ENCODE measurements at places on chromosomes 16 and 17.

- no peak for DNase-seq
These were observed 114.9 kb upstream of the TBX2 start for GRCh38 chr17:61284746-61285145.

GRCh38 chr16:85911251-85911930, 12.4 kb downstream of the IRF8 start:
- no peak for DNase-seq

- no peak for DNase-seq
These were observed 23.7 kb upstream of the HLF start for GRCh38 chr17:55241097-55241496.

DNA sequence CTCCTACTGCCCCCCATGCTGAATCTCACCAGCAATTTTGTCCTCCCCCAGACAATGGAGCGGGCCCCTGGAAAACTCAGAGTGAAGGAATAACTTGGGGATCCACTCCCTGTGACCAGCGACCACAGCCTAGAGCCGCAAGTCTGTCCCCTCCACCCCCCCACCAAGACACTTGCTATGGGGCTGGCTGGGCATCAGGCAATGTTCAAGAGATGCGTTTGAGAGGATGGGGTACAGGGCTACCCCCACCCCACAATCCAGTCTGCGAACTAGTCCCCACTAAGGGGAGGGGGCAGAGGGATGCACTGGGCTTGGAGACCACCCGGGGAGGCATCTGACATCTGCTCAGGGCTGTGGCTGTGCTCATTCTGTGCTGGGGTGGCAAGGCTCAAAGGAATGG, 2.4 kb downstream of the PPL start:
- no peak for DNase-seq

GRCh38 chr16:81838794-81839193, 59.7 kb downstream of the PLCG2 start:
- DNase-seq = no peak

- DNase-seq = no peak
These were observed 814 bp upstream of the RUNDC3A start for GRCh38 chr17:44307387-44308186.

DNA sequence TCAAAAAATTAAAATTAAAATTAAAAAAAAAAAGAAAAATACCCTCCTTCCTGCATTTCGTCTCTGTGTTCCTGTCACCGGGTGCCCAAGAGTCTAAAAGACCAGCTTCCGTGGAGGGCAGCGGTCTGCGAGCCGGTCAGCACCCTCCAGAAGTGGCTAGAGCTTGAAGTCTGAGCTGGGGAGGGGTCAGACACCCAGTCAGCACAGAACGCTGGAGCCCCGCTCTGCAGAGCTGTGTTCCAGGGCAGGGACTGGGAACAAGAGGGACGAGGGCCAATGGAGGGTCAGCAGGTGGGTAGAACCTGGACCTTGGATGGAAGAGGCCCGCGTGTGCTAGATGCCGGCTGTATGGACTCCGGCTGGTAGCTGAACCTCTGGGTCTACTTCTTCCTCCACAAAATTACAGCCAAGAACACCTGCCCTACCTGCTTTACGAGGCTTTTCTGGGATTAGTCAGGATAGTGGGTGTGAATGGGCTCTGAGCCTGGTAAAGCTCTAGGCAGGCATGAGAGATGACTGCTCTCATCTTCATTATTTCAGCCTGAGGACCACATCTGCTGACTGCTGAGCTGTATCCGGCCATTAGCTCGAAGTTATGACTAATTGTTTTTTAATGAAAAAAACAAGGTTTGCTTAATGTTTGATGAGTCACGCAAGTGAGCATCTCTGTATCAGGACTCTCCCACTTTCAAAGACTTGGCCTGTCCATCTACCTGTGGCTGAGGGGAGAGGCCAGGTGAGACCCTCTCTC, 5.9 kb downstream of the TRPV1 start:
- no peak for DNase-seq

DNA sequence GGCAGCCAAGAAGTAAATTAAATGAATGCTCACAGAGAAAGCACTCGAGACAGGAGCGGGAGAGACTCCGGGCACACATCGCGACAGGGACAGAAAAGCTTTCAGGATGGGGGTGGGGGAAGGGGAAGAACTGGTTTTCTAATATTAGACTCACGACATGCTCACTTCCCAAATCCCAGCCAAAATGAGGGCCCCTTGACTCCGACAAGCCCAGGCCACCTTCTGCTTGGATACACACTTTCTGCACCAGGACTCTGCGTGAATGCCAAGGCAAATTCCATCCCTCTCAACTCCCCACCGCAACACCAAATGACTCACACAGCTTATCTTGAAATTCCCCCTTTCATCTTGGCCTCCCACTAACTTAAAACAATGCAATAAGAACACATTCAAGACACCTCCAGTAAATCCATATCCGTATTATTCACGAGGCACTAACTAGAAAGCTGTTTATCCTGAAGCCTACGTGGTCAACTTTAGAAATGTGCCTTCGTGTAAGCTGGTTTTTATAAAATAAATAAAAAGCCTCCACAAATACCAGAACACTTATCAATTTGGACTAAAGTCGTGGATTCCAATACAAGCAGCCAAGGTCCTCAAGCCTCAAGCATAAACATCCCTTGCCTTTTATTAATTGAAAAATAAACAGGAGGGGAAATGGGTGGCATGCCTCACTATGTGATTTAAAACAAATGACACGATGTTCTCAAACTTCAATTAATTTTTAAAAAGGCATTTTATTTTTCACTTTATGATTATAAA, 46.1 kb downstream of the NXN start:
- no peak for DNase-seq

DNA sequence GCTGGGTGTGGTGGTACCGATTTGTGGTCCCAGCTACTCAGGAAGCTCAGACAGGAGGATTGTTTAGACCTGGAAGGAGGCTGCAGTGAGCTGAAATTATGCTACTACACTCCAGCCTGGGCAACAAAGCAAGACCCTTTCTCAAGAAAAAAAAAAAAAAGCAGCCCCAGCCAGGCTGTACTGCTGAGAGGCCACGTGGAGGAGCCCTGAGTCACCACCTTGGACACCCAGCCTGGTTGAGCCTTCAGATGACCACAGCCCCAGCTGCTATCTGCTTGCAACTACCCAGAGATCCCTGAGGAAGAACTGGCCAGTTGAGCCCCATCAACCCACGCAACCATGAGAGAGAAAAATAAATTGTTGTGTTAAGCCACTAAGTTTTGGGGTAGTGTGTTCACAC, 23.6 kb upstream of the GPRC5C start:
- DNase-seq = no peak

DNA sequence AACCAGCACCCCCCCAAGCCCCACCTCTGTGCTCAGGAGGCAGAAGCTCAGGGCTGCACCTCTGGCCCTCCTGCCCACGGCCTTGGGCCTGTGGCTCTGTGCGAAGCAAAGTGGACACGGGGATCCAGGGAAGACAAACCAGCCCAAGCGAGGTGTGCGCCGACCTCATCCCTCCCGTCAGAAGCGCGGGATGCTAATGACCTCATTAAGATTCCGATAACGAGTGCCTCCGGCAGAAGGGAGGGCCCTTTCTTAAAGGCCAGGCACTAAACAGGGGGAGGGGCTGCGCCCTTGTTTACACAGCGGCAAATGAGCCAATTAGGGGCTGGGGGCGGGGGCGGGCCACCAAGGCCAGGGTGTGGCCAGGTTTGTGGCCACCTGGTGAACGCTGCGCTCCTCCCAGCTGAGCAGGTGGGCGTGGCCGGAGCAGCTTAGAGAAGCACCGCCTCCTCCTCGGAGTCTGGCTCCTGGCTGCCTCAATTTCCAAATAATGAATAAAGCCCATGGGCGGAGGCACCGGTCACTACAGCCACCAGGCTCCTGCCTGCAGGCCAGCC, 3.2 kb downstream of the CBX4 start:
- DNase-seq = no peak

- DNase-seq = no peak
These were observed 23.8 kb upstream of the DOC2B start for GRCh38 chr17:205148-205669.

GRCh38 chr17:73987845-73988509, 215.5 kb upstream of the RPL38 start:
- DNase-seq = no peak

- peak; percentile 33 for DNase-seq
These were observed 46.9 kb upstream of the CBFA2T3 start for GRCh38 chr16:89023621-89024511.

DNA sequence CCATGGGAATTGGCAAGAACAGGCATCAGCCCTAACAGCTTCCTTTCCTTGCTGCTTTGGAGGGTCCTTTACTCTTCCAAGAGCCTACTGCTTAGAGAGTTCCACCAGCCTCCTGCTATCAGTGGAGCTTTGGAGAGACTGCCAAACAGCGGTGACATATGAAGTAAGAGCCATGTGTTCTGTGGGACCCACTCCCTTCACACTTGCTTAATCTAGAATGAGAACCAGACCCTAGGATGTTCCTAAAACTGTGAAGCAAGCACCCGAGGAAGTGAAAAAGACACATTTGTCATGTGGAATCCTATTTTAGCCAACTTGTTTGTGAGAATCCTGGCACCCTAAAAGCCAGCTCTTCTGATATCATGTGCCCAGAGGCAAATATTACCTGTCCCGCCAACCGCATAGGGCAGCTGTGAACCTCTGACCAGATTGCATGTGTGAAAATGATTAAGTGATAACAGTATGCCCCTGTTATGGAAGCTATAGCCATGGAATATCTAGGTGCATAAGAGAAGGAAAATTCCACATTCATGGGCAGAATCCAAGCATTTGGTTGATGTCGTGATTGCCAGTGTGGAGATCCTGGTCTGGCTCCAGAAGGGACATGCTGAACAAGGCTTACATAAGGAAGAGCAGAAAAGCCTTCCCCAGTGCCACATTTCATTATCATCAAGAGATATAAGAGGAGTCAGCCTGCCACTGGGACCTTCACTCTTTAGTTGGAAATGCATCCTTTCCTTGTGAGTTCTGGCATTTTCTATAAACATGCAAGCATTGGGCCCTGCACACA, 18.7 kb downstream of the RCVRN start:
- no peak for DNase-seq

GRCh38 chr17:2946144-2946543, 117.3 kb downstream of the OR1D5 start:
- DNase-seq = no peak

GRCh38 chr16:28478506-28479180, 6.5 kb upstream of the NPIPB7 start:
- DNase-seq = no peak

DNA sequence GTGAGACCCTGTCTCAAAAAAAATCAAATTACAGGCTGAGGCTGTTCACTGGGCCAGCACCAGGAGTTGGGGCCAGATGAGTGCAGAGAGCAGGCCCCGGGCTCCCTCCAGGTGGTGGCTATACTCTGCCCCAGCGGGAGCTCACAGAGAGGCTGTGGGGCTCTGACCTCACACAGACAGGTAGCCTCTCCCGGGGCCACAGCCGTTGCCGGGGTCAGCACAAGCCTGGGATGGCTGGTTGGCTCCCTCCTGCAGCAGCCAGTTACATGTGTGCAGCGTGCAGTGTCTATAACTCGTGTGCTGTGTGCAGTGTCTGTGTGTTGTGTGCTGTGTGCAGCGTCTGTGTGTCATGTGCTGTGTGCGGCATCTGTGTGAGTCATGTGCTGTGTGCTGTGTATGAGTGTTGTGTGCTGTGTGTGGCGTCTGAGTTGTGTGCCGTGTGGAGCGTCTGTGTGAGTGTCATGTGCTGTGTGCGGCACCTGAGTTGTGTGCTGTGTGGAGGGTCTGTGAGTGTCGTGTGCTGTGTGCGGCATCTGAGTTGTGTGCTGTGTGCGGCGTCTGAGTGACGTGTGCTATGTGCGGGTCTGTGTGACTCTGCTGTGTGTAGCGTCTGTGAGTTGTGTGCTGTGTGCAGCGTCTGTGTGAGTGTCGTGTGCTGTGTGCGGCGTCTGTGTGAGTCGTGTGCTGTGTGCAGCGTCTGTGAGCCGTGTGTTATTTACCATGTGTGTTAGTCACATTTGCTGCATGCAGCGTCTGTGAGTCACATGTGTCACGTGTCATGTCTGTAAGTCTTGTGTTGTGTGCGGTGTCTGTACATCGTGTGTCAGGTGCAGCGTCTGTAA, 20.9 kb downstream of the MAPK8IP3 start:
- no peak for DNase-seq

- DNase-seq = no peak
These were observed 12.1 kb downstream of the RFWD3 start for GRCh38 chr16:74654536-74655050.

DNA sequence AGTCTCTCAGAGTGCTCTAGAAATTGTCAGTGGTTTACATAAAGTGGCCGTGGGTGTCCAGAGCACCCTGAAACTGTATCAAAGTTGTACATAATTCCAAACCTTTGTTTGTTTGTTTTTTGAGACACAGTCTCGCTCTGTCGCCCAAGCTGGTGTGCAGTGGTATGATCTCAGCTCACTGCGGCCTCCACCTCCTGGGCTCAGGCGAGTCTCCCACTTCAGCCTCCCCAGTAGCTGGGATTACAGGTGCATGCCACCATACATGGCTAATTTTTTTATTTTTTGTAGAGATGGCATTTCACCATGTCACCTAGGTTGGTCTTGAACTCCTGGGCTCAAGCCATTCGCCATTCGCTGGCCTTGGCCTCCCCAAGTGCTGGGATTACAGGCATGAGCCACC, 24.3 kb upstream of the ADGRG1 start:
- no peak for DNase-seq

GRCh38 chr16:83458612-83459011, 349.2 kb upstream of the HSBP1 start:
- DNase-seq = no peak

DNA sequence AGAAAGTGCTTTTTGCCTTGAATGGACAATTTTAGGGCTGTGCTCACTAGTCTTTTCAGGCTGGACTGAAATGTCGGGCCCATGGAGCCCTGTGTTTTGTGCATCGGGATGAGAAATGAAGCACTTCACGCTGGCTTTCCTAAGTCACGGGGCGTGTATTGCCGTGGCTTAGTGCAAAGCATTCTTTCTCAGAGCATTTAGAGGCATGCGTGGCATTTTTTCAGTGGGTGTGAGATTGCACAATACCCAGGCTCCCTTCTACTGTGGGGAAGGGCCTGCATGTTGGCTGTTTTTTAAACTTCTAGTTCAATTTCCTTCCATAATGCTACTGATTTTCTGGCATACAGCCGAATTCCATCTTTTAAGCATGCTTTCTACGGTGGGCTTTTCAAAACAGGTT, 12.6 kb upstream of the POLR3E start:
- no peak for DNase-seq

DNA sequence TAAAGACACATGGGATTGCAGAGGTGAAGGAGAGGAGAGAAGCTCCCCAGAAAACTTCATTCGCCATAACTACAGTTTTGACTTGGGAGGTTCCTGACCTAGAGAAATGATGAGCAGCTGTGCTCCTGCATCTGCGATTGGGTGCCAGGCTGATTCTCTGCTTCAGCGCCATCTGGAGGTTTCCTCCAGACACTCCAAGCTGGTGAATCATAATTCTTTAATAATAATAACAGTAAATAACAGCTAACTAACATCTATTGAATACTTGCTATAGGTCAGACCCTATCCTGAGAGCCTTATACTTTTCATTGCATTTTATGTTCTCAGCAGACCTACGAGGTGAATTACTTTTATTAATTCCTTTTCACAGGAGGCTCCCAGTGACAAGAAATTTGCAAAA, 575.8 kb downstream of the TOX3 start:
- DNase-seq = no peak

- no peak for DNase-seq
These were observed 621 bp upstream of the CSHL1 start for GRCh38 chr17:63911657-63912100.
